ENCODE measurements at places on chromosomes 6 and 20.
A peak's percentile ranks its signal among the peaks of the same experiment; 100 is the strongest.

- no peak for DNase-seq
Observed at GRCh38 chr6:165571721-165572132, 91.3 kb downstream of the PDE10A start.

DNA sequence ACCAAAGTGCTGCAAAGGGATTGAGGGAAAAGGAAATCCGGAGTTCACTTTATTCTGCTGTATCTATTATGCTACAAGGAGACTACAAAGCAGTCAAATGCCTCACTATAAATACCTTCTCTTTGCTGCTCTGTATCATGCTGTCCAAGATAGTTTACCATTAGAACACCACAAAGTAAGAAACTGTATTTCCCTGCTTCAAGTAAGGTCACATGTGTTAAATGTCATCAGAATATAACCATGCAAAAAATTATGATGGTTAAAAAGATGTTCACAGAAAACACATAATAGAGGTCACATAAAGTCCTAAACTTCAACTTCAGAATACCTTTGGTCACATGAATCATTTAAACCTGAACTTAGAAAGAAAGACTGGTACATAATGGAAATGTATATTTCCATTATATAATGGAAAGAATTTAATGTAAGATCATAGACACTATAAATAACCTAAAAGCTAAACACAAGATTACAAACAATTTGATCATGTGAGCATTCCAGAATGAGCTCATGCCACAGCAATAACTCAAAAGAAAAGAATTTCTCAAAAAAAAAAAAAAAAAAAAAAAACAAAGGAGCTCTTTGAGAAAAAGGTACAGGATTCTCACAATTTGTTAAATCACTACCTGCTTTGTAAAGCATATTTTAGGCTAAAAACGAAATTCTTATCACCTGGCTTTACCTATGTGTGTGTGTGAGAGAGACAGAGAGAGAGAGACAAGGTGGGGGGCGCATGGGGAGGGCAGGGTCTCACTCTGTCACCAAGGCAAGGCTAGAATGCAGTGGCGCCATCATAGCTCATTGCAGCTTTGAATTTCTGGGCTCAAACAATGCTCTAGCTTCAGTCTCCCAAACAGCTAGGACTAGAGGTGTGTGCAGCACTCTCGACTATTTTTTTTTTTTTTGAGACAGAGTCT, 58.7 kb downstream of the KIF13A start:
- no peak for DNase-seq

DNA sequence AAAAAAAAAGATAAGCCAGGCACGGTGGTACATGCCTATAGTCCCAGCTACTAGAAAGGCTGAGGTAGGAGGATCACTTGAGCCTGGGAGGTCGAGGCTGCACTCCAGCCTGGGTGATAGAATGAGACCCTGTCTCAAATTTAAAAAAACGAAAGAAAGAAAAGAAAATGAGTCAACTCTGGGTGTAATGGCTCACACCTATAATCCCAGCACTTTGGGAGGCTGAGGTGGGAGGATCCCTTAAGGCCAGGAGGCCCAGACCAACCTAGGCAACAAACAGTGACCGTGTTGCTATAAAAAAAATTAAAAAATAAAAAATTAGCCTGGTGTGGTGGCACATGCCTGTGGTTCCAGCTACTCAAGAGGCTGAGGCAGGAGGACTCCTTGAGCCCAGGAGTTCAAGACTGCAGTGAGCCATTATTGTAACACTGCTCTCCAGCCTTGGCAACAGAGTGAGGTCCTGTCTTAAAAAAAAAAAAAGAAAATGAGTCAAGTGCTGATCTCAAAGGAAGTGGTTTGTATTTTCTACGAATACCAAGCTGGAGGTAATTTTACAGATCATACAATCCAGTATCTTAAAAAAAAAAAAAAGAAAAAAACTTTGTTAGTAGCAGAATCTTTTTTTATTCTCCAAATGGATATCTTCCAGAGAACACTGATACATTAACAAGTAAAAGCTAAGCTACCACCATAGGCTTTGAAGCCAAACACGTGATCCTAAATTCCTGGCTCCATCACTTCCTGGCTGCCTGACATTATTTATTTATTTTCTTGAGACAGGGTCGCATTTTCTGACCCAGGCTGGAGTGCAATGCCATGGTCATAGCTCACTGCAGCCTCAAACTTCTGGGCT, 5.7 kb downstream of the COMMD7 start:
- peak; percentile 50 for DNase-seq

GRCh38 chr6:71252960-71253359, 35.7 kb upstream of the OGFRL1 start:
- no peak for DNase-seq

DNA sequence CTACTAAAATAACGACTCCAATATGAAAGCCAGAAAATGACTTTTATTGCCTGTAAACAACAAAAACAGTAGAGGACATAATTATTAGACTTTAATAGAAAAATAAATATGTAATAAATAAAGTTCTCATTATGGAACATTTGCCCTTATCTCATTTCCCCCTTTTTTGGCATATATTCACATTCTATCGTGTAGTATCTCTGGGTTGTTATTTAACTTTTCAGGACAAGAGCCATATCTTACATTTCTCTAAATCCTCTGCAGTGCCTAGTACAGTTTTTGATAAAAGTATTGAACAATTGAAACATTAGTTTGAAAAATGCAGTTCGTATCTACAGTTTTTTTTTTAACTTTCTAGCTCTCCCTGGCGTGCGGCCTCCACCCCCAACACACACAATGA, 442.0 kb upstream of the SOX4 start:
- DNase-seq, result no peak

- DNase-seq, result peak; percentile 65
Observed at GRCh38 chr6:116010790-116011401, 49.8 kb downstream of the FRK start.

GRCh38 chr20:62816031-62816883, 593 bp upstream of the COL9A3 start:
- no peak for DNase-seq

DNA sequence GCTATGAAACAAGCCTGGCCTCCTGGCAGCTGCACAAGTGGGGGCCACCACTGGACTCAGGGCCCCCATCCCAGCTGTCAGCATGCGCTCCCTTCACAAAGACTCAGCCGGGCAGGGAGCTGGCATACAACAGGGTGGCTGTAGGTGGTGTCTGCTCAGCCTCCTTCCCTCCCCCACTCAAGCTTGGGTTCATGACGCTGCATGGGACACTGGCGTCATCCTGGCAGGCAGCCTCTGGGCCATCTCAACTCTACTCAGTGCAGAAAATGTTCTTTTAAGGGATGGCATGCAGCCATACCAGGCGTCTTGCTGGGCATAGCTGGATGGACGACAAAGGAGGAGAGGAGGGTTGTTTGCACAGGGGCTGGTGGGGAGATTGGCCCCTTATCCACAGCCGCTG, 30.5 kb downstream of the SAYSD1 start:
- no peak for DNase-seq

- DNase-seq, result no peak
Observed at GRCh38 chr6:102686461-102686860, 1293.0 kb downstream of the GRIK2 start.

- no peak for DNase-seq
Observed at GRCh38 chr6:166465671-166466087, 82.9 kb upstream of the MPC1 start.

GRCh38 chr6:151052021-151052646, 186.6 kb downstream of the MTHFD1L start:
- no peak for DNase-seq

- no peak for DNase-seq
Observed at GRCh38 chr6:34020807-34021553, 124.9 kb downstream of the GRM4 start.

- DNase-seq, result no peak
Observed at GRCh38 chr20:5630071-5630470, 120.1 kb upstream of the SHLD1 start.

DNA sequence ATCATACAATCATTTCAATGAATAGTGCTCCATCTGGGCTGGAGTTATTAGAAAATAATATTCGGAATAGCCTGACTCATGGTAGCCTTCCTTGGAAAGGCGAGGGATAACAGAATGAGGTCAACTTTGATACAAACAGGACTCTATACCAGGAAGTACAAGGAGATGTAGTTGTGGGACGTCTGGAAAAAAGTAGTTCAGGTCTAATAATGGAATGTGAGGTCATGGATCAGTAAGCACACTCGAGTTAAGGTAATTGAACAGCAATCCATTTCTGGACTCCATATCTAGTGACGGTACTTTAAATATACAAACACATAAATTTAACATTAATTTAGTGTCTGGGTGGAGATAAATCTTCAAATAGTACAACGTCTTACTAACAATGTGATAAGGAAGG, 1204.0 kb upstream of the ADGRB3 start:
- DNase-seq, result no peak

DNA sequence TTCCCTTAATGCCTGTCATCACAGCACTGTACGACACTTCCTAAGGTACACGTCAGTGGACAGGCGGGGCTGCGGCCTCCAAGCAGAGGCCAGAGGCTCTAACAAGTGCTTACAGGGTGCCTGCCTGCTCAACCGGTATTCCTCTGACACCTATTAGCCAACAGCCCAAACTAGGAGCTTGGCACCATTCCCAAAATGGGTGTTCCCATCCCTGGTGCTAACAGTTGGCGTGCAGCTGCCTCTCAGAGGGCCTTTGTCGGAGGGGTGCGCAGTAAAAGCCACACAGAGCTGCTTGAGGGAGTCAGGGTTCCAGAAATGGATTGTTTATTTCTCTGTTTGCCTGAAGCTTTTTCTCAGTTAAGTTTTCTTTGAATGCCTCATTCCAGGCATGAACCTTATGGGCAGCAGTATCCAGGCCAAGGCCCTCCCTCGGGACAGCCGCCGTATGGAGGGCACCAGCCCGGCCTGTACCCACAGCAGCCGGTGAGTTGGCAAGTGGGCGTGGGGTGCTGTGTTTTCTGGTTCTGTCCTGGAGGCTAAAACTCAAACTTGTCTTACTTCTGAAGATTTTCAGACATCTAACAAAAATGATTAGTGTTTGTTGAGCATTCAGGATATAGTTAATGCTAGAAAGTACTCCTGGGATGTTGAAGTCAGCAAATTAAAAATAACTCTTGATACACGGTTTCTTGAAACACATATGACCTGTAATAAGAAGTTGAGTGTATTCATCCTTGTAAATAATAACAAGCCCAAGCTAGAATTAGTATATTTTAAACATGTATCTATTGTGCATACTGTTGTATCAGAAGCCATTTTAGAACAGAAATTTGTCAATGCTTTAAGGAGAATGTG, 124.7 kb downstream of the TMEM242 start:
- DNase-seq, result no peak

DNA sequence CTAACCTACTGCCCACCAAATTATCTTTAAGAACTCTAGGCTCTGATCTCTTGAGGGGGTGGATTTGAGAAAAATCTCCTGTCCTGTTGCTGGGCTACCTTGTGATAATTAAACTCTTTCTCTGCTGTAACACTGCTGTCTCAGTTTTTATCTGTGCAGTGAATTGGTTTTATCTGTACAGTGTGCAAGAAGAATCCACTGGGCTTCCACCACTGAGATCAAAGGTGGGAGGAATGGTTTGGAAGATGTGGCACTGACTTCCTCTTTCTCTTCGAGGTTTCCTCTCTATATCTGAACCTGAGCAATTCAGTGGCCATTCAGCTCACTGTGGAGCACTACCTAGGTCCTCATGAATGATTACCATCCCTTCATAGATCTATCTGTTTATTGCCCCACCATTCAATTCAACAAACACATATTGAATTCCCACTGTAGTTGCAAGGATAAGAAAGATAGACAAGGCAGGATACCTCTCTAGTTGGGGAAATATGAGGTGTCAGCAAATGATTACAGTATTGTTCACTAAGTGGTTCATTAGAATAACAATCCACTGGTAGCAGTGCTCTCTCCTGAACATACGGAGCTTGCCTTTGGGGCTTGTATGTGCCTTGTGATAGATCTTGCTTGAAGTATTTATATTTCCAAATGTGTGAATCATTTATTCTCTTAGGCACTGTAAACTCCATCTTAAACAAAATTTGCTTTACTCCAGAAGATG, 172.1 kb upstream of the ARG1 start:
- no peak for DNase-seq

- peak; percentile 33 for DNase-seq
Observed at GRCh38 chr20:5143851-5144250, 17.0 kb downstream of the CDS2 start.

- DNase-seq, result no peak
Observed at GRCh38 chr6:39056681-39057080, 8.1 kb downstream of the GLP1R start.

DNA sequence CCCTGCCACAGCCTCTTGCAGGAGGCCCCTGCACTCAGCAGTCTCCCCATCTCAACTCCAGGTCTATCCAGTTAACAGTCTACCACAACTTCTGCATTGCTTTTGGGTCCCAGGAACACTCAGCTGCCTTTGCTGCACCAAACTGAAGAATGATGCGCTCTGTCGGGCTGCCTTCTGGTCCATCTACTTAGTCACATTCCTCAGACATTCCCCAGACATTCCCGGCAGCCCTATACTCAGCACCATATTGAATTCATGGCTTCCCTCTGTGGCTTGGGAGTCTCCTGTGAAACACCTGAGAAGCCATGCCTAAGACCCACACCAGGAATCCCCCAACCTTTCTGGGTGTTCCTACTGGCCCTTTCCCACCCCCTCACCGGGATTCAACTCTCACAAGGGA, 99.6 kb upstream of the COL21A1 start:
- no peak for DNase-seq

GRCh38 chr20:36483209-36483918, 58.0 kb upstream of the MYL9 start:
- no peak for DNase-seq

- DNase-seq, result no peak
Observed at GRCh38 chr6:41367700-41368099, 32.3 kb downstream of the NCR2 start.

DNA sequence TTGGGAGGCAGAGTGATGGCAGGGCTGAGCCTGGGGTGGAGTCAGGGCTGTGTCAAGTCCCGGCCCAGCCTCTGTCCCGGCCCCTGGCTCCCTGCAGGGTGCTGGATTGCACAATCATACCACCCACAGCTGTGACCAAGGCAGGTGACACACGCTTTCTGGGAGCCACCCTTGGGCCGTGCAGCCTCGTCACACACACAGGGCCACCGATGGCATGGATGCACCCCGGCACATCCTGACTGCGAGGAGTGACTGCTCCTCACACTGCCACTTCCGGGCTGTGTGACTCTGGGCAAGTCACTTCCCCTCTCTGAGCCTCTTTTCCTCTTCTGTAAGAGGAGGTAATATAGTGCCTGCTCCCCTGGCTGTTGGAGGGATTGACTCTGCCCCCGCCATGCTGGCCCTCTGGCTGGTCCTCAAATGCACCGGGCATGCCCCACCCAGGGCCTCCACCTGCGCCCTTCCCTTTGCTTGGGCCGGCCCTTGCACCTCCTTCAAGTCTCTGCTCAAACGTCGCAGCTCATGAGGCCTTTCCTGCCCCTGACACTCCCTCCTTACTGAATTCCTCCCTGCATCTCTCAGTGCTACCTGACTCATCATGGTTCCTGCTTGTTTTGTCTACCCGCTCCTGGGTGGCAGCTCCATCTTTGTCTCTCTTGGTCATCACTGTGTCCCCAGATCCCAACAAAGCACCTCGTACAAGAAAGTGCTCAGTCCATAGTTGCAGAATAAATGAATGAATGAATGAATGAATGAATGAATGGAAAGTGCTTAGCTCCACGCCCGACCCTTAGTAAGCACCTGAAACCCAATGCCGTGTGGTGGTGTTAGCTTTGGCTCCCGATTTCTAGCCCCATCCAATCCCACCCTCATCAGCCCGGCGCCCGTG, 93.5 kb downstream of the CEBPB start:
- peak; percentile 61 for DNase-seq

Measured in activated T-cell treated with anti-CD3 and anti-CD28 coated beads, Interleukin-2, amount 50 U/mL, for 48 hours (primary cell).